ENCODE measurements at places on chromosomes 5 and 9. TPM values are rescaled to one million over a fixed set of nuclear protein-coding genes. Genes with fewer than 3 reads are reported as not detected.

DNA sequence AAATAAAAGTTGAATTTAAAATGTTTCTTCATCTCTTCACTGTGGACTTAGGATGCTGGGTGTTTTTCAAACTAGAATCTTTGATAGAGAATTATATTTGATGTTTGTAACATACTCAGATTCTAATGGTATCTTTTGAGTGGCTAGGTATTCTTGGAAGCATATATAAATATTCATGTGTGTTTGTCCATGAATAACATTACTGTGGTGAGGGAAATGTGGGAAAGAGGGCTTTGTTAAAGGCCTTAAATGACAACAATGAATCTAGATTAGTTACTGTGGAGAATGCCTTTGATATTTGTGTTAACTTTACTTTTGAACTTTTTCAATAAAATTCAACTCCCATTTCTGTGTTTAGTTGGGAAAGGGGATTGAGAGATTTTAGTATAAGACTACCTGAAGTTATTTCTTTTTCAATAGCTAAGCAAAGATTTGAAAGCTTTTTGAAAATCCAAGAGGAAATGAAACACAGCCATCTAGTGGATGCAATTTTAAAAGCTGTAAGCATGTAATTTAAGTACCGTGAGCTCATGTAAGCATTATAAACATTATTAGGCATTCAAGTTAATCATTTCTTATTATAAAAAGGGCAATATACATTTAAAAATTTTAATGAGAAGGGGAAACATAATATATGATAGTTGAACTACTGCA lies 69.6 kb downstream of the CCDC171 start:
- no peak for DNase-seq

DNA sequence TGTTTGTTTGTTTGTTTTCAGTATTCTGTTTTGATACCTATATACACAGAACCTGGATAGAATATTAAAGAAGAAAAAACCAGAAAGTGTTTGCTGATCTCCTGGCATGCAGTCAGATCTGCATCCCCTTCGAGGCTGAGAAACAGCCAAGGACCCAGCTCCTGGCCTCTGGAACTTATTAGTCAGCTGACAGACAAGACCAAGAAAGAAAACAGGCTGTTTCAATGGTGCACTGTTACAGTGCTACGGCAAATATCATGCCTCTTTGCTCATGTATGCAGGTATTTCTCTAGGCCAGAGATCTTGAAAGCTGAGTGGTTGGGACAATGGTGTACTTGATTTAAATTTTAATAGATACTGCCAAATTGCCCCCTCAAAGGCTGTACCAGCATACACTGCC lies 95.0 kb downstream of the C5orf15 start:
- DNase-seq = no peak

DNA sequence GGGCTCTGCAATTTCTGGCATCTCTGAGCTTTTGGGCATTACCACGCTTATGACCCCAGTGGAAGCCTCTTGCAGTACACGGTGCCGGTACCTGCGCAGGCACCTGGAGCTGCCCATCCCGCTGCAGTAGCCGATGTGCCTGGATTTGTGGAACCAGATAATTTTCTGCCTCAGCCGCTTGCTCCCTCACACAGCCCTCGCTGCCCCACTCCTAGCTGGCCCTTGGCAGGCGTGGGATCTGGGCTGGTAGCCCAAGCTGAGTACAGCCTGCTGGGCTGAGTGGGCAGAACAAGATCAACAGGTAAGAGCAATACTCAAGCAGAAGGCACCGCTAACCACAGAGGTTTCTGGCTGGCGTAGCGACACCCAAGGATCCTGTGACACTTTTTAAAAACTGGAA lies 1808.8 kb upstream of the ACO1 start:
- no peak for DNase-seq

- peak; percentile 19 for DNase-seq
These were observed 498 bp downstream of the HAUS6 start for GRCh38 chr9:19102181-19102630.

DNA sequence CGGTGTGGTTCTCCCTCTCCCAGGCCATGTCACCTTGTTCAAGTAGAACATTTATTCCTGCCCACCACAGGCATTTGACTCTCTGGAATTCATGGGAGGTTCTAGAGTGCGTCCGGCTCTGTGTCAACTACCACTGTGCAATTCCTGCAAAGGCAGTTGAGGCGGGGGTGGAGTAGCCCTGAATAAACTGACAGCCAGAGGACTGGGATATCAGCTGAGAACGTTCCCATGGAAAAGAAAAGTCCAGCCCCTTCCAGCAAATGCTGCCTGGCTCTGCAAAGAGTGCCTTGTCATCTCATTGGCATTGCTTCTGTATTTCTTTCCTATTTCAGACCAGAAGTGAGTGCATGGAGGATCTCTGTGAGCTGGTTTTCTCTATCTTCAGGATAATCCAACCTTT lies 18.9 kb upstream of the MEGF9 start:
- no peak for DNase-seq

DNA sequence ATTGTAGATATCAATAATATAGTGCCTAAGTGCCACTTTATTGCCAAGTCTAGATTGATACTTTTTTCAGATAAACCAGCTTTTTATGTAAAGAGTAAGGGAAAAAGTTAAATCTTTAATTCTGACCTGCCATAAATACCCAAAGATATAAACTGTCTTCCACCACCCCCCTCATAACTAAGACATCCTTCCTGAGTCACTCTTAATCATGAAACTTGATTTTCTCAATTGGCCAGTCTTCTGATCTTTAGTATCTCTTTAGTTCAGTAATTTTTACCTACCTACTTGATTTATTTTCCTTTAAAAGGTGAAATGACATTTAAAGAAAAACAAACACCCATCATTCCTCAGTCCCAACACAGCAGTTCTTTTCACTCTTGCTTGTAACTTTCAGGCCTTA lies 21.8 kb downstream of the C5orf22 start:
- no peak for DNase-seq

DNA sequence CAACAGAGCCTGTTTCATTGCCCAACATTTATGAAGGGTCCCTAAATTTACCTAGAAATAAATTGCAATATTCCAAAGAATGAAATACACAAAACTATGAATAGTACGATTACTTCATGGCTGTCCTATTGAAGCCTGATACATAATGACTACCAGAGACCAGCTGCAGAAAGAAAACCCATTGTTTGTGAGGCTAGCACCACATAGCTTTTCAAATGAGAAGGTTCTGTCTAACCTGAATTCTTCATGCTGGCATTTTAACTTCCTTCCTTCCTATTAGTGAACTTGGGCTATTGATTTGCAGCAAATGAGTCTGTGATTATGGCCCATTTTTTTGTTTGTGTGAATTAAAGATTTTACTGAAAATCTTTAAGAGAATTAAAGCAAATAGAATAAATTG lies 47.3 kb downstream of the MEGF10 start:
- DNase-seq = no peak

- no peak for DNase-seq
These were observed 320.1 kb downstream of the AGTPBP1 start for GRCh38 chr9:85421641-85422040.

GRCh38 chr9:95030344-95030743 lies 287.2 kb downstream of the FANCC start:
- no peak for DNase-seq

DNA sequence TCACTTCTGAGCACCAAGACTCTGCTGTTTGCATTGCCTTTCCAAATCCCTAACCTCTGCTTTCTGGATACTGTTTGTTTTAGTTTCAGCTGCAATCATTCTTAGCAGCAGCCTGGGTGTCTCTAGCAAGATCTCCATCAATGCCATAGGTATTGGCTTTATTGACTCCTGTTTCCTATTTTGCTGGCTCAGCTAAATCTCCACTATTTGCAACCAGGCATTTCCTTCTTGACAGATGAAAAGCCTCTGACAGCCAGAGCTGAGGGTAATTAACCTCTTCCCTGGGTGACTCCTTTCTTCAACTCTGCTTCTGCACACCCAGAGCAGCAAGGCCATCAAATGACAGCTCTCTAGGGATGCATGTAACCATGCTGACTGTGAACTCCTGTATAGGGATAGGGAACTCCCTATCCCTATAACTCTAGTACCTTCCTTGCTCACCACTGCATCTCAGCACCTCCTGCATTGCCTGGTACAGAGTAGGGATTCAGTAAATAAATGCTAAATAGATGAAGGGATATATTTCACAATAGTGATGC lies 293.5 kb downstream of the TRIM32 start:
- DNase-seq = no peak

DNA sequence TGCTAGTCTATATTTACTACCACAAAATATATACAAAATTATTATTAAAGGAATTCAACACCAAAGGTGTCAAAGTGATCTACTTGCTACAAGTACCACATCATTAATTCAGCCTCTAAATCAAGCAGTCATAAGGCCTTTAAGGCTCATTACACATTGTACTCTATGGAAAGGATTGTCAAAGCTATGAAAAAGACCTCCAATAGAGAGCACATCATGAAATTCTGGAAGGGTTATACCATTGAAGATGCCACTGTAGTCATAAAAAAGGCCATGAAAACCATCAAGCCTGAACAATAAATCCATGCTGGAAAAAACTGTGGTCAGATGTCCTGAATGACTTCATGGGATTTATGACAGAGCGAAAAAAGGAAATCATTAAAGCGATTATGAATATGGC lies 708.0 kb upstream of the FAM174A start:
- DNase-seq = no peak

DNA sequence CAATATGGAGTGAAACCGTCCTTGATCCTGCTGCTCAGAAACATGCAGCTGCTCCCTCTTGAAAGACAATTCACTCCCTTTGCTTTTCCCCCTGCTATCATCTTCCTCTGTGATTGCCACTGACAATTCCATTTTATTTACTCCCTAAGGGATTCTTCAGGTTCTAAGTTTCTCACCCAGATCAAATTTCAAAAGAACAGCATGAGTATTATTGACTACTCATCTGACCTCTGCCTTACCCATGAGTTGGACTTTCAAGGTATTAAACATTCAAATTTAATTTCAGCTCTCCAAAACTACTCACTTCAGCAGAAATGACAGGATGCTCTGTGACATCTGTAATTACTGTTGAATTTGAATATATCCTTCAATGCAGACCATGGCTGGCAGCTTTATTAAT lies 236.5 kb upstream of the HAPLN1 start:
- DNase-seq = no peak

F12 gene
- total RNA-seq = 0.60 TPM

ZNF366 gene
- 0.14 TPM for total RNA-seq

GMCL2 gene
- total RNA-seq = not detected

NUDT12 gene
- 1.4 TPM for total RNA-seq

CBY3 gene
- total RNA-seq = 0.64 TPM

Measured in CD4-positive, alpha-beta T cell (primary cell).